ENCODE measurements at places on chromosomes 2 and 18.

- DNase-seq = no peak
Observed at GRCh38 chr18:76493213-76494161, 1.6 kb downstream of the ZNF516 start.

DNA sequence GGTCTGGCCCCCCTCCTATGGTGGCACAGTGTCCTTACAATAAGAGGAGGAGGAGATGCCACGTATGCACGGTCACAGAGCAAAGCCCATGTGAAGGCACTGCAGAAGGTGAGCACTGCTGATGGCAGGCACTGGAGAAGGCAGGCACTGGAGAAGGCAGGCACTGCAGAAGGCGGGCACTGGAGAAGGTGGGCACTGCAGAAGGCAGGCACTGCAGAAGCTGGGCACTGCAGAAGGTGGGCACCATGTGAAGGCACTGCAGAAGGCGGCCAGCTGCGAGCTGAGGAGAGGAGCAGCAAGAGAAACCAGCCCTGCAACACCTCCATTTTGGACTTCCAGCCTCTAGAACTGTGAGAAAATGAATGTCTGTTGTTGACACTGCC lies 46.3 kb downstream of the MEX3C start:
- DNase-seq = no peak

- DNase-seq = no peak
Observed at GRCh38 chr2:173602153-173602795, 247.6 kb downstream of the CDCA7 start.

DNA sequence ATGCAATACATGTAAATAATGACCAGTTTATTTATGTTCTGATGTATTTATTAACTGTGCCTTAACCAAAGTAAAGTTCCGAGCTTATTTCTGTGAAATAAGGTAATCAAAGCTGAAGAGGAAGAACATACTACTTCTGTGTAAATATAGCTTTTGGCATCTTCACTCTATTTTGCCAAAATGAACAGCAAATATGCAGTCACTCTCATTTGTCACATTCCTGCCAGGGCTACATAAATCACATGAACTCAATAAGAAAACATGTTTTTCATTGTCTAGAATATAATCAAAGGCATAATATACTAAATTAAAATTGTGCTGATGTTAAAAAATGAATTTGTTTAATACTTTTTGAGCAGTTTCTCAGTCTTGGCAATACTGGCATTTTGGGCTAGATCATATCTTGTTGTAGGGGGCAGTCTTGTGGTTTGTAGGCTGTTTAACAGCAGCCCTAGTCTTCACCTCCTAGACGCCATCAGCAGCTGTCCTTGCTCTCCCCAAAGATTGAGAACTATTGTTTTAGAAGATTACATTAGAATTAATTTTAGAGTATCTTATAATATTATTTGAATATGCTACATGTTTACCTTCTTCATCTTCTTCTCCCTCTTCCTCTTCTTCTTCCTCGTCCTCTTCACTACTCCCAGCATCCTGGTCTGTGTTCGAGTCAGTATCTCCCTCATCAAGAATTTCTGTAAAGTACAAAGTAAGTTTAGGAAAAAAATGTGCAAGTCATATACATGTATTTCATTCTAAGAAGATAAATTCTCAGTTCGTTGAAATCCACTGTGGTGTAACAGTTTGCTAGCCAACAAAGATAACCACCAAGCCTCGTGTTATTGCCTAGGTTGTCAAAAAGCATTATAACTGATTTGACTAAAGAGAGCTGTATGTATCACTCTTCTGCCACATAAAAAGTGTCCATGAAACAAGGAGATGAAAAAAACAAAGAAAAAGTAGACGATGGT lies 41.5 kb downstream of the CWC22 start:
- DNase-seq = no peak

- peak; percentile 29 for DNase-seq
Observed at GRCh38 chr2:68643011-68643873, at the start of gene PROKR1. PROKR1 (plus strand) TSS chr2:68643579; CDS start chr2:68645822, 2,243 bp downstream.

GRCh38 chr2:241035818-241036396 lies 37.5 kb downstream of the SNED1 start:
- DNase-seq = no peak

- peak; percentile 33 for DNase-seq
Observed at GRCh38 chr2:127422559-127423477, 4.6 kb downstream of the PROC start.

DNA sequence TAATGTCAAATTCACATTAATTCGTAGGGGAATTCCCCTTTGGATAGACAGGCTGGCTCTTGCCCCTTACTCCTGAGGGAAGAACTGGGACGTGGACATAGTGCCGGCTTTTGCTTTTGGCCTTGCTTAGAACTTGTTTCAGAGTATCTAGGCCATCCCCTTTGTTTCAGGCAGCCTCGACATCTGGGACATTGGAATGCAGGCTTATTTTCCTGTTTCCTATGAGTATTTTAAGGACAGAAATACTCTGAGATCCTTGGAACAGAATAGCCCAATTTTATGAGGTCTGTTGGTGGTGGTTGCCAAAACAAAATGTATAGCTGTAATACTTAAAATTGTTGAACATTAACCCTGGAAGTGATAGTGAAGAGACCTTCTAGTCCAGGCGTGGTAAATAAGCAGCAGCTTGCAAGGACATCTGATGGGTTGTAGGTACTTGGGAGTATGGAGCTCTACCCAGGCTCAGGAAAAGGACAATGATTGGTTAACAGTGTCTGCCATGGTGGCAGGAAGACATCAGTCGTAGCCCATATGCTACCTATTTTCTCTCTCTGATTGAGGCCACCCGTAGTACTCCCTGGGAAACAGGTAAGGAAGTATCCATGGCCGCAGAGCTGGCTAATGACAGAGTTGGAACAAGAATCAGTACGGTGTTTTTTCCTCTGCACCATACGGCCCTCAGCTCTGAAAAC lies 112.4 kb downstream of the CDK15 start:
- DNase-seq = no peak

GRCh38 chr2:47616506-47616905 lies 166.4 kb upstream of the MSH6 start:
- DNase-seq = no peak

- DNase-seq = peak; percentile 44
Observed at GRCh38 chr2:156436497-156437085, 412 bp downstream of the GPD2 start.

GRCh38 chr2:228094377-228094921 lies 87.0 kb downstream of the SPHKAP start:
- no peak for DNase-seq

- no peak for DNase-seq
Observed at GRCh38 chr2:80496346-80496745, 191.8 kb upstream of the LRRTM1 start.

DNA sequence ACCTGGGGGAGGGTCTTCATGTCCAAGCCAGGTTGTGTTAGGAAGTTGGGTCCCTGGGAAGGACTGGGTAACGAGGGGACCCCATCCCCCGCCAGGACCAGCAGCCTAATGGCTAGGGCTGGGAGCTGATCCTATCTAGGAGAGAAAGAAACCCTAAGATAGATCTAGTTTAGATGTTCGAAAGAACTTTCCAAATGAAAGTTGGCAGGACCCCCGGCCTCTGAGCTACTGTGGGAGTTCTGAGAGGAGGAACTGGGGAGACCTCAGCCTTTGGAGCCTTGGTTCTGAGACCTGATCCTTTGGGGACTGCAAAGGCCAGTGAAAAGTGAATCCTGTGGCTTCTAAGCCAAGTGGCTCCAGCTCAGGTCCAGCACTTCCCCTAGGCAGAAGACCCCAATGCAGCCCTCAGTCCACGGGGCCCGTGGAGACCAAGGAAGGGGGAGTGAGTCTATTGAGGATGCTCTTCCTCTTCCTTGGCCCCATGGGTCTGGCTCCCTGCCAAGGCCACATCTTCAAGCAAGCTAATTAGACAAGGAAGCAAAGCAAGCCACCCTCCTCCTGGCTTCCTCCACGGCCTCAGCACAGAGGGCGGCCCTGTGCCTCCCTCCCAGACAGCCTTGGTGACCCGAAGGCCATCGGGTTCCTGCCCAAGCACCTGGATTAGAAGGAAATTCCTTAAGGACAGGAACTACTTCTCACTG lies 23.5 kb downstream of the CCT7 start:
- no peak for DNase-seq

- peak; percentile 33 for DNase-seq
Observed at GRCh38 chr2:232772531-232772930, 3.8 kb downstream of the KCNJ13 start.

DNA sequence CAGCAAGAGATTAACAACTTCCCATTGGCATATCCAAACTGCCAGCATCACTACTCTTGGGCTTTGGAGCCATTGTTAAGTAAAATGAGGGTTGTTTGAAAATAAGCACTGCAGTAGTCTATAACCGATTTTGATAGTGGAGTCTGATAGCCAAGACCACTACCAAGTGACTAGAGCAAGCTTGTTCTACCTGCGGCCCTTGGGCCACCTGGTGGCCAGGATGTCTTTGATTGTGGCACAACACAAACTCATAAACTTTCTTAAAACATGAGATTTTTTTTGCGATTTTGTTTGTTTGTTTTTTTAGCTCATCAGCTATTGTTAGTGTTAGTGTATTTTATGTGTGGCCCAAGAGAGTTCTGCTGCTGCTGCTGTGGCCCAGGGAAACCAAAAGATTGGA lies 11.0 kb downstream of the UBE2E3 start:
- no peak for DNase-seq

- no peak for DNase-seq
Observed at GRCh38 chr18:62371436-62371835, 46.3 kb downstream of the TNFRSF11A start.
